ENCODE measurements at places on chromosomes 12 and 14. TPM values are rescaled to one million over a fixed set of nuclear protein-coding genes. Genes with fewer than 3 reads are reported as not detected.

The P2RX2 gene
- not detected for total RNA-seq

The DPF3 gene
- total RNA-seq = 15.5 TPM

The TPH2 gene
- 2.1 TPM for total RNA-seq

The EFS gene
- 9.7 TPM for total RNA-seq

The OR6C2 gene
- total RNA-seq = not detected

The KRT75 gene
- not detected for total RNA-seq

The TAS2R30 gene
- 9.5 TPM for total RNA-seq

The PLEKHD1 gene
- 0.23 TPM for total RNA-seq

The NRXN3 gene
- total RNA-seq = 107 TPM

The SFSWAP gene
- 26.1 TPM for total RNA-seq

The HOTAIR gene
- total RNA-seq = not detected

The CCT2 gene
- total RNA-seq = 239 TPM

The DNAJC22 gene
- 0.92 TPM for total RNA-seq

The NPAS3 gene
- total RNA-seq = 53.1 TPM

The EML5 gene
- 45.4 TPM for total RNA-seq

The TSPAN19 gene
- 0.92 TPM for total RNA-seq

The CCDC38 gene
- not detected for total RNA-seq

The RECQL gene
- 26.5 TPM for total RNA-seq

The RPL10L gene
- not detected for total RNA-seq

The GDF3 gene
- not detected for total RNA-seq

The MSI1 gene
- total RNA-seq = 10.1 TPM

The LTB4R2 gene
- 1.8 TPM for total RNA-seq

The LUM gene
- total RNA-seq = 11.8 TPM

The CMKLR1 gene
- total RNA-seq = 2.8 TPM

The KCNA1 gene
- total RNA-seq = 6.7 TPM

The INHBE gene
- not detected for total RNA-seq

The PROX2 gene
- not detected for total RNA-seq

The HOXC12 gene
- not detected for total RNA-seq

Data from diencephalon (tissue), 1 donor.